ENCODE measurements at places on chromosomes 6 and 20.
A peak's percentile ranks its signal among the peaks of the same experiment; 100 is the strongest.

DNA sequence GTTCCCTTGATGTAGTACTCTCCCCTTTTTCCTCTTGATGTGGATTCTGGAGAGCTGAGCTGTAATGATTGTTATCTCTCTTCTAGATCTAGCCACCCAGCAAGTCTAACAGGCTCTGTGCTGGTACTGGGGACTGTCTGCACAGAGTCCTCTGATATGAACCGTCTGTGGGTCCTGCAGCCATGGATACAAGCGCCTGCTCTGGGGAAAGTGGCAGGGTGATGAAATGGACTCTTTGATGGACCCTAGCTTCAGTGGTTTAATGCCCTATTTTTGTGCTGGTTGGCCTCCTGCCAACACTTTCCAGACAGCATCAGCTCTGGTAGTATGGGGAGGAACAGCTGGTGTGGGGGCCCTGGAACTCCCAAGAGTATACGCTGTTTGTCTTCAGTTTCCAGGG, 216.3 kb downstream of the ADGRG6 start:
- DNase-seq = no peak

- no peak for DNase-seq
Observed at GRCh38 chr6:22568854-22569253, 512 bp upstream of the HDGFL1 start.

- DNase-seq = no peak
Observed at GRCh38 chr6:139294090-139294489, 2.3 kb upstream of the TXLNB start.

GRCh38 chr6:81689580-81689979, 62.9 kb downstream of the TENT5A start:
- no peak for DNase-seq

GRCh38 chr6:52672412-52673025, 1.6 kb downstream of the TMEM14A start:
- DNase-seq = no peak

GRCh38 chr6:34138914-34139510, 6.9 kb downstream of the GRM4 start:
- no peak for DNase-seq

DNA sequence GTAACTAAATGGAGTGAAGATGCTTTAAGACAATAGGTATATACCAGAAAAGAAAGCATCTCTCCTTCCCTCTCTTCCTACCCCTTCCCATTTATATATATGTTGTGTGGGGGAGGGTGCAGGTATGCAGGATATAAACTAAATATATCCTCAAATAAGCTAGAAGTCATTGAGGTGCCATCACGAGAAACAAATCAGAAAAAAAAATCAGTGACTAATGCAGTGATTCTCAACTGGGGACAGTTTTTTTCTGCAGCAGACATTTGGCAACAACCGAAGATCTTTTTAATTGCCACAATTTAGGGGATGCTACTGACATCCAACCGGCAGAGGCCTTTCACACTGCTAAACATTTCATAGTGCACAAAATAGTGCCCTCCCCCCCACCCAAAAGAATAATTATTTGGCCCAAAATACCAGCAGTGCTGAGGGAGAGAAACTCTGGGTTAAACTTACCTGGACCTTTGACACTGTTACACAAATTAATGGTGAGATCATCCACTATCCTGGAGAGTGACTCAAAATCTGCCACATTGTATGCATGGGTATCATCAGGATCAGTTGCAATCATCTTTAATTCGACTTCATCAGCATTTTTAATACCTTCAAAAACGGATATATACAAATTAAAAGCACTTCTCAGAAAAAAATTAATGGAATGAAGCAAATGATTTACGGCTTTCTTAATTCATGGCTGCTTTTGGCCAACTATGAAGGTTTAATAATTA, 55.0 kb downstream of the COL12A1 start:
- DNase-seq = no peak

DNA sequence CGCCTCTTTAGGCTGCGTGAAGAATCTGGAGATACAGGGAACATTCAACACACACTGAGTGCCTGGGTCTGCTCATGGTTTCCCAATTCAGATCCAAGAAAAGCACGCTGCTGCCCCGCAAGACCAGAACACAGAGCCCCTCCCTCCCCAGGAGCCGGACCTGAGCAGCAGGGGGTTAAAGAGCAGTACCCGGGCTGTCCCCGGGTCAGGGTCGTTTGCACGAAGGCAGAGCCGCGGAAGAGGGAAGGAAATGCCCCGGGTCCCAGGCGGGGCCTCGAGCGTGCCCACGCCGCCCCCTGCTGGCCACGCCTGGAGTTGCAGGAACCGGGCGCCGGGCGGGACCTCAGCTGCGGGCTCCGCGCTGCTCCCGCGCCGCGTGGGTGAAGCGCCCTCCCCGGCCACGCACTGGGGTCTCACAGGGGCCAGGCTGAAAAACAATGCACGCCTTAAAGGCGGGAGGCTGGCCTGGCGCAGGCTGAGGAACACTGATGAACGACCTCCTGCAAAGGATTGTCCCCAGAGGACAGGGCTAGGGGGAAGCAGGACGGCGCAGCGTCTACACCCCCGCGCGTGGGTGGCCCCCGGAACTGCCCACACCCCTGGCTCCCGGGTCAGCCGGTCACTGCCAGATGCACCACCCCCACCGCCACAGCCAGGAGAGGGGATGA, 48.9 kb downstream of the ANKRD60 start:
- peak; percentile 44 for DNase-seq

- no peak for DNase-seq
Observed at GRCh38 chr6:11810039-11810541, 31.5 kb upstream of the ADTRP start.

DNA sequence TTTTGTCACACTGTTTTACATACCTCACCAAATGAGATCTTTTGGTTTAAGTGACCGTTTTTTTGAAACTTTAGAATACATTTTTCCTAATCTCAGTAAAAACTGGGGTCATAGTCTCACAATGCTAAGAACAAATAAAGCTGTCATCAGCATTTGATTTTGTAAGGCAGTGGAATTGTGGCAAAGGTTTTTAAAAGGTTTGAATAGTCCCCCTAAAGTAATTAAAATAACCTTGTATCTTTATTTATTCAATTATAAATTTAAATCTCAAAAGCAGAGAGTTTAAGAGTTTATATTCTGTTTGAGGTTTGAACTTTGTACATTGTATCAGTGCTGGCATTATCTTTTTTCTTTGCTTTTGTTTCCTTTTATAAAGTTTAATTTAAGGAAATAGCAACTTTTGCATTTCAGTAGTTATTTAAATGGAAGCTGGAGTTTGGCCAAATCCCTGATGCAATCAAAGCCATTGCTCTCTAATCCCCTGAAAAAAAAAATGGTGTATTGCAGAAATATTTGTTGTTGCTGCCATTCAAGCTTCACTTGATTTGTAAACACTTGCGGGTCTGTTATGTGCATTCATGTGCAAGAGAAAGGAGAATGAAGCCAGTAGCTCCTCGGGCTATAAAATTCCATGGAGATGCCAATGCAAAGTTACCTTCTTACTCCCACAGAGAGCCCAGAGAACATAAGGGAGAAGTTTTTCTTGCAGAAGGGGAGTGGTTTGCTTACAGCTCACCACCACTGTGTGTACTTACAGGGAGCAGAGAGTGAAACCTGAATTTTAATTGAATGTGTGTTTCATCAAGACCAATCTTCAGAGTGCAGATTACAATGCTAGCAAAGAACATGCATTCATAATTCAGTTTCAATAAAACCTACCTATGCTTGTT, 391.8 kb downstream of the ARHGAP18 start:
- DNase-seq = no peak

DNA sequence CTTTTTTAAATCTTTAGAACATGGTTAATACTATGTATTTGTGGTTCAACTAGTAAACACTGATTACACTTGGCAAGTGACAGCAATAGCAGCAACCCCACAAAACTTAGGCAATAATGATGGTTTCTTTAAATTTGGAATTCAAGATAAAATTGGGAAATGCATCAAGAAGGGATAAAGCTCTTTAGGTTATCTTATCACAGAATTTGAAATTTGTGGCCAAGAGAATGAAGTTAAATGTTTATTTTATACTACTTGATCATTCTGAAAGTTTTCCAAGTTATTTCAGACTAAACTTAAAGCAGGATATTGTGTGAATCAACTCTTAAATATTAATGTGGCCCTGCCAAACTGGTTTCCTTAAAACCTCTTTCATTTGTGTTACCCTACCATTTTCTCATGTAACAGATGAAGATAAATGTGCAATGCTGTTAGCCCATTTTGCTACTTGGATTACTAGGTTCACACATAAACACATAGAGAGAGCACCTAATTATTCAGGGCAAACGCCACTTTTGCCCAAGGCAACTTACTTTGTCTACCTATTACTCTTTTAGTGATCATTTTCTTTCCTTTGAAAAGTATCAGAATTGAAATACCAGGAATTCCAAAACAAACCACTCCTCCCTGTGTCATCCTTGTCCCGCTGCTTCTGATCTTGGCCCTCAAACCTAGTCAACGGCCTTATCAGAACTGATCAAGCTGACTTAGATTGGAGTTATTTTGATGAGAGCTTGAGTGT, 186.7 kb upstream of the TENT5A start:
- no peak for DNase-seq

- no peak for DNase-seq
Observed at GRCh38 chr6:1538810-1539478, 70.8 kb upstream of the FOXC1 start.

GRCh38 chr6:41723530-41724227, 11.7 kb downstream of the TFEB start:
- DNase-seq = peak; percentile 94

- no peak for DNase-seq
Observed at GRCh38 chr6:38311201-38311600, 328.5 kb downstream of the BTBD9 start.
